Stimulated activated CD4-positive, alpha-beta T cell treated with anti-CD3 and anti-CD28 coated beads, TNF-alpha, amount 100 ng/mL, for 1 hour (primary cell): ENCODE measurements at places on chromosomes 11 and 22.

- DNase-seq: no peak
Measured at GRCh38 chr11:102781676-102782075, 1.2 kb upstream of the MMP10 start.

DNA sequence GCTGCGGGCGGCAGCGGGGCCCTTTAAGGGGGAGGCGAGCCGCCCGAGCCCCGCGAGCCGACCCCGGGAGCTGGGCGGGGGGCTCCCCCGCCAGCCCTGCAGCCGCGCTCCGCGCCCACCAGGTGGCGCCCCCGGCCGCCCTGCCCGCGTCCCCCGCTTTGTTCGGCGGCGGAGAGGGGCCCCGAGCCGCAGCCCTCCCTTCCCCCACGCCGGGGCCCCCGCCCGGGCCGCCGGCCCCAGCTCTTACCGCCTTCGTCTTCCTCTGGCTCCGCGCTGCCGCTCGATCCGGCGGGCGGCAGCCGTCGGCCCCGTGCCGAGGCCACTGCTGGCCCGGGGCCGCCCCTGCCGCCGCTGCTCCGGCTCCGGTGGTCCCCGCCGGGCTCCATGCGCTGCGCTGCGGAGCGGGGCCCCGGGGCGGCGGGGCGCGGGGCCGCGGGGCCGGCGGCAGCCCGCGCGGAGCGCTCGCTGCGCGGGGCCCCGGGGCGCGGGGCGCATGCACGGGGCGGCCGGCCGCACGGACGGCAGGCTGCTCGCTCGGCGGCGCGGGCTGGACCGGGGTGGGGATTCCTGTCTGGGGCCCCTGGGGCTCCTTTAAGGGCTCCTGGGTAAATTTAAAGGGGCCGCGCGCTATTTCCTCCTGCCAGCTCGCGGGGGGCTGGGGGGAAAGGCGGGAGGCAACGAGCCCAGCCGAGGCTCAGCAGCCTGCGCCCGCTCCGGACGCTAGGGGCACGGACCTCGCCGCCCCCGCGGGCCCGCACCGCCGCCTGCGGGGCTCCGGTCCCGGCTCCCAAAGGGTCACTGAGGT lies at the start of gene ZFTA:
ZFTA (minus strand) TSS at position 539 of the 805 bp plus-strand sequence; CDS start at position 386, 153 bp downstream.
- DNase-seq: no peak

GRCh38 chr11:28086569-28086968 lies 21.4 kb downstream of the KIF18A start:
- no peak for DNase-seq

DNA sequence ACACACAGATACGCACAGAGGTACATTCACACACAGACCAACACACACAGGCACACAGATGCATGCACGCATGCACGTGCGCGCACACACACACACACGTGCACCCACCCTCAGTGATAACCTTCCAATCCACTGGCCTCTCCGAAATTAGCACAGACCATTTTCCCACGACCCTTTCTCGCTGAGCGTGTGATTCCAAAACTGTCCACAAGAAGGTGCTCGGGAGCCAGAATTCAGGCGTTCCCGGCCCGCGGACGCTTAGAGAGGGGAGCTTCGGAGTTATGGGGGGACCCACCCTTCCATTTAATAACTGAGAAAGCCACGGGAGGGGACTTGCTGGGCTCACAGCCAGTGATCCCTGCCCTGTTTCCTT lies 33.8 kb upstream of the SLC35C1 start:
- peak; percentile 70 for DNase-seq

DNA sequence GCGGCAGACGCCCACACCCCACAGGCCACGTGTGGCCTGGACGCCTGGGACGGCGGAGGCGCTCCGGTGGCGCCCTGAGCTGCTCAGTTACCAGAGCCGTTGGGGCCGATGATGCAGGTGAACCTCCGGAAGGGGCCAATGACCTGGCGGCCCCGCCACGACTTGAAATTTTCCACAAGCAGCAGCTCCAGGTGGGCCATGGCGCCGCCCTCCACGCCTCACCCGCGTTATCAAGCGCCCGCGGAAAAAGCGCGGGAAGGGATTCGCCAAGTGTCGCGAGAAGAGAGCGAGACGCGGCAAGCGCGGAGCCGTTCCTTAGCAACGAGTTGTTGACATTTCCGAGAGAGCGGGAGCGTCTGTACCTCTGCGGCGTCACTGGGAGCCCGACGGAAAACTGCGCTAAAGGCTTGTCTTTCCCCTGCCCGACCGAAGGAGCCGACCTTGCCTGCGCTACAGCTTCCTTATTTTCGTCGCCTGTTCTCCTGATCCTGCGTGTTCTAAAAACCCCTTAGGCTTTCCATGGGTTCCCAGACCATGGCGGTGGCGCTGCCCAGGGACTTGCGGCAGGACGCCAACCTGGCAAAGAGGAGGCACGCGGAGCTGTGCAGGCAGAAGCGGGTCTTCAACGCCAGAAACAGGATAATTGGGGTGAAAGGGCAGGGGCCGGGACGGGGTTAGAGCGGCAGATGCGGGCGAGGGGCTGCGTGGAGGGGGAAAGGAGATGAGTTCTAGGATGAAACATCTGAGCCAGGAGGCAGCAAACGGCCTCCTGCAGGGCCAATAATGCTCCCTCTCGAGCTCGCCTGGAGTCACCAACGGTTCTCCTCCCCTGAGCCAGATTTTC lies at the start of the genes RIBC2 and SMC1B:
RIBC2 (plus strand) TSS at position 326 of the 844 bp plus-strand sequence; CDS start at position 520, 194 bp downstream.
SMC1B (minus strand) TSS at position 232 of the 844 bp plus-strand sequence; CDS start at position 200, 32 bp downstream.
- DNase-seq: peak; percentile 51

DNA sequence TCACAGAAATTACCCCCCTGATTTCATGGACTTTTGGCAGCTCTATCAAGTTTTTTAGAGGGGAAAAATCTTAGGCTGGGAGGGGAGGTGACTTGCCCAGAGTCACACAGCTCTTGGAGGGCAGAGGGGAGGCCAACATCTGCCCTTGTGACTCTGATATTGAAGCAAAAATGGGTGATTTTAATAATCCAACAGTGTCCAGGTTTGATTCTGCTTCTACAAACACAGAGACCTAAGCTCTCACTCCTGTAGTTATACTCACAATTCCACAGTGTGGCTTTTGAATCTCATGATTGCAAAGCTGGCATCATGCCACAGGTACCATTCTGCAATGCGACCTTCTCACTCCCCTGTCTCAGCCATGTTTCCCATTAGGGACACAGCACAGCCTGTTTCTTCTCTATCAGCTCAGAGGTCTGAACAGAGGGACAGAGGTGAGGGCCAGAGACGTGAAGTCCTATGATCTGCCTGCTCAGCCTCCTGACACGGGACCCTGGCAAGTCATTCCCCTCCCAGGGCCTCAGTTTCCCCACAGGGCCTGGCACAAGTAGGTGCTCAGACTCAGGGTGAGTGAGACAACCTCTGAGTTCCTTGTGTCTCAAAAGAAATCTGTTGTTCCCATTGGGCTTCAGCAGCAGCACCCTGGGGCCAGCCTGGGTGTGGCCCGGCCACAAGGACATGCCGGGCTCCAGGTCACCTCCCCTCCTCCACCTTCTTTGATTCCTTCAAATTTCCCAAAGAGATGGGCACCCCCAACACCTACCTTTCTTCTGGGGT lies 766 bp downstream of the APOL2 start:
- no peak for DNase-seq

- DNase-seq: no peak
Measured at GRCh38 chr11:100821198-100821597, 134.1 kb downstream of the ARHGAP42 start.

DNA sequence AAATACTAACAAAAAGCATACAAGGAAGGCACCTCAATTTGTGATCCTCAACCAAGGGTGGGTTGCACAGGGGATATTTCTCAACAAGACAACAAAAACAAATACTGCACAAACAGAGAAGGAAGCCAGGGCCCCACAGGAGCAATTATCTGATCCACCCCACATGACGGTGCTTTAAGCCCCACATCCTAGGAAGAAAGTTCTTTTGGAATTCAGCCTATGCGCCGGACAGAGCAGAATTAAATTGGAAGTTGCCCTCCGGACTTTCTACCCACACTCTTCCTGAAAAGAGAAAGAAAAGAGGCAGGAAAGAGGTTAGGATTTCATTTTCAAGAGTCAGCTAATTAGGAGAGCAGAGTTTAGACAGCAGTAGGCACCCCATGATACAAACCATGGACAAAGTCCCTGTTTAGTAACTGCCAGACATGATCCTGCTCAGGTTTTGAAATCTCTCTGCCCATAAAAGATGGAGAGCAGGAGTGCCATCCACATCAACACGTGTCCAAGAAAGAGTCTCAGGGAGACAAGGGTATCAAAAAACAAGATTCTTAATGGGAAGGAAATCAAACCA lies 40.6 kb downstream of the OSBP start:
- DNase-seq: no peak

DNA sequence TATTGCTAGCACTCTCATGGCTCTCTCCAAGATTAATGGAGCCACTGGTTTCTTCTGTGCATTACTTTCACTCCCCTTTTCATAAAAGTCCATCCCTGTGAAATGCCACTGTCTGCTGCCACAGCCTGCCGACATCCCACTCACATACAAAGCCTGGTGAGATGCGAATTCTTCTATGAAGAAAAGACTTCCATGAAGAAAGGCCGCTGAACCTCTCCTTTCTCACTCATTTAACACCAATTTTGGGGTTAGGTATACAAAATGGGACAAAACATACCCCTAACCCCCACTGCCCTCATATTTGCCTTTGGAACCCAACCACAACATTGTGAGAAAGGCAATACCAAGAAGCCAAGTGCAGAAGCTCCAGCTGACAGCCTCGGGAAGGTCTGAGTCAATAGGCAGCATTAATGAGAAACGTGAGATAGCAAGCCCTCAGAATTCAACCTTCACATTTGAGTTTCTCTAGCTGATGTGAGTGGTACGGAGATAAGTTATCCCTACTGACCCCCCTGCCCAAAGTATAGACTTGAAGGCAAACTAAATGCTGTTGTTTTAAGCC lies 156.4 kb downstream of the ATG16L2 start:
- DNase-seq: no peak

DNA sequence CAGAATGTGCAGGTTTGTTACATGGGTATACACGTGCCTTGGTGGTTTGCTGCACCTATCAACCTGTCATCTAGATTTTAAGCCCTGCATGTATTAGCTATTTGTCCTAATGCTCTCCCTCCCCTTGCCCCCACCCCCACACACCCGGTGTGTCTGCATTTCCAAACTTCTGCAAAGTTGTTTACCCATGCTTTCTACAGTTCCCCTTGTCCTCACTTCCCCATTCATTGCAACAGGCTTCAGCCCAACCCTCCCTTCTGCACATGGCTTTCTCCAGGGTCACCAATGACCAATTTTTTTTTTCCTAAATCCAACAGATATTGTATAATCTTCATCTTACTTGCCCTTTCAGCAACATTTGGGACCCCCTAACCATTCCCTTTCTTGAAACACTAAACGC lies 32.0 kb upstream of the NUP50 start:
- DNase-seq: no peak

- DNase-seq: no peak
Measured at GRCh38 chr22:35589071-35589755, 27.9 kb downstream of the MB start.

- DNase-seq: no peak
Measured at GRCh38 chr22:26161746-26162145, 7.5 kb upstream of the SEZ6L start.

DNA sequence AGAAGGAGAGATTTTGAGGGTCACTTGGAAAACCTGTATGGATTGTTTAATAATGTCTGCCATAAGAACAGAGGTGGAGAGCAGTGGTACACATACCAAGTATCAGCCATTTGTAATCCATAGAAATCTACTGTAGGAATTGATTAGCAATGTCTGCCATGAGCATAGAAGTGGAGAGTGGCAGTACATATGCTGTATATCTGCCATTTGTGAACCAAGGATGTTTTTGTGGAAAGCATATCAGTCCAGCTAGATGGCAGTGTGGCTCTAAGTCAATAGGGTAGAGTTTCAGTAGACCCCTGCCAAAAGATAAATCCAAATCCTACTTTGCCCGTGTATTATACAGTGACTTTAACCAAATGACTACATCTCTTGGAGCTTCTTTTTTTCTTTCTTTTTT lies 82.9 kb upstream of the SEZ6L start:
- DNase-seq: no peak

- no peak for DNase-seq
Measured at GRCh38 chr11:125102510-125102909, 8.9 kb downstream of the TMEM218 start.

- no peak for DNase-seq
Measured at GRCh38 chr22:46969491-46969890, 207.0 kb downstream of the TBC1D22A start.

DNA sequence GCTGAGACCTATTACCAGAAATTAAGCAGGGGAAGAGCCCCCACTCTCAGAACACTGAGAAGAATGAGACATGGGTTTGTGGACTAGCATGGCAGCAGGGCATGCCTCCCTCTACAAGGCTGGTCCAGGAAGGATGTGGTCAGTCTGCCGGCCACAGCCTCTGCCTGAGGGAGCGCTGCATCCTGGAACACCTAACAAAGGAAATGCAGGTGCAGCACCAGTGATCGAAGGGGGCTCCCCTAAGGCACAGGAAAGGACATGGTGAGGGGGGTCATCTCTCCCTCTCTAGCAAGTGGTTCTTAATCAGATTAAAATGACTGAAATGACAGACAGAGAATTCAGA lies 40.6 kb upstream of the ARL14EP start:
- DNase-seq: no peak

DNA sequence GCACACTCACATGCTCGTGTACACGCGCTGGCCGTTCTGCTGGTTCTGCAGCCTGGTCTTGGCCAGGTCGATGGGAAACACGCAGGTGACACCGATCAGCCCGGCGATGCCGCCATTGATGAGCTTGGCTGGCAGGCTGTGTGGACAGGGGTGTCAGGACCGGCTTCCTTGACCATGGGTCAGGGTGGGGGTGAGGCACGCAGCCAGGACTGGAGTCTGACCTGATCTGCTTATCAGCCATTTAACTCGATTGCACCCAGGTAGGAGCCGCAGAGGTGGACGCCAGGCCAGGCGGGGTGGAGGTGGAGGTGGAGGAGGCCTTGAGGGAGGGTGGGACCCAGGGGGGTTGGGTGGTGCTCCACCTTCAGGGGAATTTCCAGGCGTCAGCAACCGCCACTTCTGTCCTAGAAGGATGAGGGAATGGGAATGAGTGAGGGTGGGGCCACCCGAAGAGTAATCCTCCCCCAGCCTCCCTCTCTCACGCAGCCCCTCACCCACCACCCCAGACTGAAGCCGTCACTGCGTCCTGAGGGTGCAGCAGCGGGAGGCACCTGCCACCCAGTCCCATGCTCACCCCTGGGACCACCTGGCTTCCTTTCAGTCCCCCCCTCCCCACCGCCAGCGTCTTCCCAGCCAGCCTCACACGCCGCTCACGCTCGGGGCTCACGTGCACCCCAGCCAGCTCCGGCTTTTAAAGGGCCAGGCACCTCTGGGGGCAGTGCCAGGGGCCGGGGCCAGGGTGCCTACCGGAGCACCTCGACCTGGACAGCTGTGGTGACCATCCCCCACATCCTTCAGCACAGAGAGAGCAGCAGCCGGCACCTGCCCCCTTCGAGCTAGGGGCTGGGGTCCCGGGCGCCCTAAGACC lies 3.1 kb downstream of the SLC25A22 start:
- DNase-seq: no peak

GRCh38 chr11:70790671-70791300 lies 392.5 kb downstream of the CTTN start:
- DNase-seq: no peak

DNA sequence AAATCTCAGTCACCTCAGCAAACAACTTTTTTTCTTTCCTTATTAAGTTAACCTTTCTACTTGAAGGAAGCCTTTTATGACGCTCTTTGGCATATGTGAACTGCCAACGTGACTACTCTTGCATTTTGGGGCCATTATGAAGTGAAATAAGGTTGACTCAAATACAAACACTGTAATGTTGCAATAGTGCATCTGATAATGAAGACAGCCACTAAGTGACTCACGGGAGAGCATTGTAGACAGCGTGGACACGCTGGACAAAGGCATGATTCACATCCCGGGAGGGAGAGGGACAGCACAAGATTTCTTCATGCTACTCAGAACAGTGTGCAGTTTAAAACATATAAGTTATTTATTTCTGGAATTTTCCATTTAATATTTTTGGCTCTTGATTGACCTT lies 560.8 kb downstream of the ETS1 start:
- DNase-seq: no peak

GRCh38 chr22:31585161-31585859 lies 76.7 kb downstream of the PISD start:
- DNase-seq: no peak
